ENCODE measurements at places on chromosomes 6 and 20.

GRCh38 chr6:17470938-17471327, 77.5 kb downstream of the CAP2 start:
- DNase-seq, result no peak

DNA sequence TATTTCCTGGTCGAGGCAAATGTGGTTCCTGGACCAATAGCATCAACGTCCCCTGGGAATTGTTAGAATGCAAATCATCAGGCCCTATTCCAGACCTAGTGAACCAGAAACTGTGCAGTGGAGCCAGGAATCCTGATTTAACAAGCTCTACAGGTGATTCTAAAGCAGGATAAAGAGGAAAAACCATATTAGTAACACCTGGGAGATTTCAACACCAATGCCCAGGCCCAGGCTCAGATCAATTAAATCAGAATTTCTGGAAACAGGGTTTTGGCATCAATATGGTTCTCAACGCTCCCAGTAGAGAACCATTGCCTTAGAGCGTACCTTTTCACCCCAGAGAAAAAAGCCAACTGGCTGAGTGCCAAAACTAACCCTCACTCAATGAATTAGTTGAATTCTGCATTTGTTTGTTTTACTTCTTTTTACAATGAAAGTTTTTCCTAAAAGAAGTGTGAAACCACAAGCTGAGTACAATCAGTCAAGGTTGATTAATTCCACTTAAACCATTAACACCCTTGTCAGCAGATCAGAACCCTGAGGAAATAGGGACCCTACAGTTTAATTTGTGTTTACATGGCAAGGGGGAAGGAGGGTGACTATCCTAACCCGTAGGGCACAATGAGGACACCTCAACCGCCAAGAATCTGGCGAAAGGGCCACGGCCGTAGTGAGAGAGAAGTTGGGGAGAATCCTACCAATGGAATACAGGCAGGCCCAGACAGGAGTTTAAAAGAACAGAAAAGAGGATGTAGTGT, 34.9 kb upstream of the LOC128125822 start:
- no peak for DNase-seq

DNA sequence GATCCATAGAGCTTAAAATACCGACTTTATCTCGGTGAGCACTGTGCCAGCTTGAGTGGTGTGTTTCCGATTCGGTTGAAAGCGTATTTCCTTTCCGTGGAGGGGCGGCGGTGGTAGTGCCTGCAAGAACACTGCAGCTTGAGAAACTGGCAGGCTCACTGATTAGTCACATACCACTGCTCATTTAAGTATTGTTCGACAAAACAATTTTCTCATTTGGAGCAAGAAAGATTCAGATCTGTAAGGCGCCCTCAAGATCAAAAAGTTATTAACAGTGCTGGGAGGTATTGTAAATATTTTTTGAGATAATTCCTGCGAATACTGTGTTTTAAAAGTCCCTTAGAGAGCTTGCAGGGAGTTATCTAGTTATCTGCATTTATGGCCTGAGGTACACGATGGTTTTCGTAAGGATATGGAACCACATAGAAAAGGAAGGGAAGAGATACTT, 1.3 kb downstream of the MAPK14 start:
- peak; percentile 54 for DNase-seq

- no peak for DNase-seq
Observed at GRCh38 chr6:84508981-84509380, 255.4 kb downstream of the TBX18 start.

DNA sequence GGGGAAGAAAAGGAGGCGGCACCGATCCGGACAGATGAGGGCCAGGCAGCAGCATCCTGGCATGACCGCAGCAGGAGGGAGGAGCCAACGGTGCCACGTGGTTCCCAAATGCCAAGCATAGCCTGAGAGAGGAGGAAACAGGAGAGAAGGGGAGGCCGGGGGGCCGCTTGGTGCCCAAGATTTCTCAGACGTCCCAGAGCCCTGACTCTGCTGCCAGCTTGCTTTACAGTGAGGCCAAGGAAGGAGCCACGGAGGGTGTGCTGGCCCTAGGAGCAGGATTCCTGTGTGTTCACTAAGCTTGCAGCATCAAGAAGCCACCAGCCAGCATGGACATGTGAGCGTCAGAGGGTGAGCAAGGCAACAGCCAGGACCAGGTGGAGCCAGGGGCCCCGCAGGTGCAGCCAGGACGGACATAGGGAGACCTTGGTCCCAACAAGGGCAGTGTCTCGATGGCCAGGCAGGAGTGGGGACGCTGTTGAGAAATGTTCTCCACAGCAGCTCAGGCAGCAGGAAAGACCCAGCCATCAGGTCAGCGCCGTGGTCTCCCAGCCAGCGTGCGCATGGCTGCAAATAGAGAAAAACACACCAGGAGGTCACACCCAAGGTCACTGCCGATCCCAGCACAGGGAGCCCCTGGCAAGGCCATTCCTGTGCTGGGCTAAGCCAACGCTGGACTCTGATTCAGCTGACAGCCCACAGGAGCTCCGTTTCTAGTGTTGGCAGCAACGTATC, 143.7 kb downstream of the DLL1 start:
- DNase-seq, result no peak

DNA sequence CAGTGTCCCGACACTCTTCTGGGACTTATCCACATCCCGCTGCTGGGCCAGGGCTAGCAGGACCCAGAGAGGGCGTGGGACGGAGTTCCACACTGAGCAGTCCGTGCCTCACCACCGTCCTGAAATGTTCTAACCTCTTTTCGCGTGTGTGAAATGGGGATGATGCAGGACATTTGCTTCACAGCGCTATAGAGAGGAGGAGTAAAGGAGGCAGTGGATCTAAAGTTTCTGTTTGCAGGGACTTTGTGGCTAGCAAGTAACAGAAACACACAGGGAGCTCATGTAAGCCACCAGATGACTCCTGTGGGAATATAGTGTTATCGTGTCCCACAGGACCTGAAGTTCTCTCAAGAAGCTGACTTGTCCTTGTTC, 634 bp downstream of the ITPA start:
- no peak for DNase-seq

GRCh38 chr6:12483712-12484111, 193.6 kb downstream of the EDN1 start:
- DNase-seq, result no peak

- DNase-seq, result peak; percentile 13
Observed at GRCh38 chr6:113381959-113382358, 475.2 kb upstream of the MARCKS start.

GRCh38 chr6:33426590-33427511, 7.0 kb downstream of the SYNGAP1 start:
- DNase-seq, result peak; percentile 71

- DNase-seq, result no peak
Observed at GRCh38 chr6:79077715-79078074, 359 bp downstream of the PHIP start.

GRCh38 chr6:142965164-142965563, 20.2 kb upstream of the HIVEP2 start:
- no peak for DNase-seq

GRCh38 chr6:142947714-142948480, 2.9 kb upstream of the HIVEP2 start:
- DNase-seq, result no peak

DNA sequence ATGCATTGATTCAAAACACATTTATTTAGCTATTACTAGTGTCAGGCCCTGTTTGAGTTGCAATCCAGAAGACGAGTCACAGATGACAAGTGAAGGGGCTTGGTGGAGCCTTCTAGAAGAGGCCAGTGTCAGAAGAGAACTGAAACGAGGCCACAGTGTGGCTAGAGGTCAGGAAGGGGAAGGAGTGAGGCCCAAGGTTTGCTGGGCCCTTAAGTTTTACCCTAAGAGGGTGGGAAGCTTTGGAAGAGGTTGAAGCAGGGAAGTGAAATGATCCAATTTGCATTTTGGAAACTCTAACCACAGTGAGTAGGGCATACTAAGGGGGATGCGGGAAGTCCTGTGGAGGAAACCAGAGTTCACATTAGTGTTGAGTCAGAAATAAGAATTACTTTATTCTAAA, 25.0 kb downstream of the TTK start:
- DNase-seq, result no peak

DNA sequence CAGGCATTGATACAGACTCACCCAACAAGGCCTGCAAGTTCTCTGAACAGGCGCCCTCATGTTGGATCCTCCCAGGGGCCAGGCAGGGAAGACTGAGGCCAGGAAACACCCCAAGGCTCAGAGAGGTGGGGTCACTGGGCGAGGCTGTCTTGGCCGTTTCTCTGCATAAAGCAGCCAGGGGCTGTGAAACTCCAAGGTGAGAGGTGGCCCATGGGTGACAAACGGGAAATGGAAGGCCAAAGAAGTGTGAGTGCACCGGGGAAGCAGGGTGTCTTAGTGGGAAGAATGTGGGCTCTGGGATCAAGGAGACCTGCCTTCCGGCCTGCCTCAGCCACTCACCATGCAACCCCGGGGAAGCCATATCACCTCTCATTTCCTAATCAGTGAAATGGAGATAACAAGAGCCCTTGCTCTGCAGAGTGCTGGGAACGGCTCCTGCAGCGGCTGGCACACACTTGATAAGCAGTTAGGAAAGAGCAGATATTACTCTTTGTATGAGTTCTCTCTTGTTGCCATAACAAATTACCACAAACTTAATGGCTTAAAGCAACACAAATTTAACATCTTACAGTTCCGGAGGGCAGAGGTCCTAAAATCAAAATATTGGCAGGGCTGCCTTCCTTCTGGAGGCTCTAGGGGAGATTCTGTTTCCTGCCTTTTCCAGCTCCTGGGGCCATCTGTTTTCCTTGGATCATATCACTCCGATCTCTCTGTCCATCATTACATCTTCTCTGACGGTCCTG, 168.6 kb downstream of the NFATC2 start:
- no peak for DNase-seq

DNA sequence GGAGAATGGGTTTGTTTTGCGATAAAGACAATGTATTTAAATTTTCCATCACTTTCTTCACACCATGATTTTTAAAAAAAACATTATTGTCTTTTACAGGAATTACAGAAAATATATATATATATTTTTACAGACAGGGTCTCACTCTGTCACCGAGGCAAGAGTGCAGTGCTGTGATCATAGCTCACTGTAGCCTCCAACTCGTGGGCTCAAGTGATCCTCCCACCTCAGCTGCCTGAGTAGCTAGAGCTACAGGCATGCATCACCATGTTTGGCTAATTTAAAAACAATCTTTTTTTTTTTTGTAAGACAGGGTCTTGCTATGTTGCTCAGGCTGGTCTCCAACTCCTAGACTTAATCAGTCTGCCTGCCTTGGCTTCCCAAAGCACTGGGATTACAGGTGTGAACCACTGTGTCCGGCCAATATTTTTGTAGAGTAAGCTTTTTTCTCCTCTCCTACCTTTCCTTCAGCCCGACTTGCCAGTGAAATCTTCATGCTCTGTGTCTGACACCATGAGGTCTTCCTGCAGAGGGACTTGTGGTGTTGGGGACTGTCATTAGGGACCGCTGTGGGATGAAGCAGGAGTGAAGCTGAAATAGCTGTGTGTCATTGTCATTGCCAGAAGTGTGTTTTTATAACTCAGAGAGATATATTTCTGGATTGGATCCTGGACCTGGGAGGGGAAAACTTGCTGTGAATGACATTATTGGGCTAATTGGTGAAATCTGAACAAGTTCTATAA, 13.2 kb downstream of the DSP start:
- no peak for DNase-seq

DNA sequence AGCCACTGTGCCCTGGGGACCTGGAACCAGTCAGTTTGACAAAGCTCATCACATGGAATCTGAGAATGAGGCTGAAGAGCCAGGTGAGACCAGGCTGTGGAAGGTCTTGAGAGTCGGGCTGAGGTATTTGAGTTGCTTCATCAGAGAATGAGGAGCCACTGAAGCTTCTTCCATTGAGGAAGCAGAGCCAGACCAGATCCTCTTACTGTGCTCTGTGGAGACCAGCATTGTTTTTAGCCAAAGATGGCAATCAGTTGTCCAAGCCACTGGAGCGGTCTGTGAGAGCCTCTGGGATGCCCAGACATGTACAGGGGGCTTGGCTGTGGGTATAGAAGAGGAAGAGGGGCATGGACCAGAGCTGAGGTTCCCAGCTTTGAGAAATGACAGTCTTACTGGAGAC, 6.1 kb upstream of the EPB41L1 start:
- no peak for DNase-seq

- DNase-seq, result no peak
Observed at GRCh38 chr20:2659547-2659946, 4.5 kb downstream of the IDH3B start.

DNA sequence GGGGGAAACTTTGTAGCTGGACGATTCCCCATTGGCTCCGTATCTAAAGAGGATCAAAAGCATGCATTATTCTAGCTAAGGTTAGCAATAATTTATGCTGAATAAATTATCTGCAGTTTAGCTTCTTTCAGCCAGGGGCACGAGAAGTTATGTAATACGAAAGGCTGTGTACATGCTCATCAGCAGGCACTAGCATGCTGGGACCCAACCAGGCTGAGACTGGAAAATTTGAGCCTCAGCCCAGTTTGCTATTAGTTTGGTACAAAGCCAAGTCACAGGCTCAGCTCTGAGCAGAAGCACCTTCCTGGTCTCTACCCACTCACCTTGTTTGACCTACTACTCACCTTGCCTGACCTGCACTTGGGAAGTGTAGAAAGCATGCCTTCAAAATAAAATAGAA, 328.1 kb upstream of the ARID1B start:
- no peak for DNase-seq

GRCh38 chr6:3693831-3694230, 57.7 kb downstream of the PXDC1 start:
- no peak for DNase-seq

Data from GM23338 (cell line).